ENCODE measurements at places on chromosomes 12 and 14.

DNA sequence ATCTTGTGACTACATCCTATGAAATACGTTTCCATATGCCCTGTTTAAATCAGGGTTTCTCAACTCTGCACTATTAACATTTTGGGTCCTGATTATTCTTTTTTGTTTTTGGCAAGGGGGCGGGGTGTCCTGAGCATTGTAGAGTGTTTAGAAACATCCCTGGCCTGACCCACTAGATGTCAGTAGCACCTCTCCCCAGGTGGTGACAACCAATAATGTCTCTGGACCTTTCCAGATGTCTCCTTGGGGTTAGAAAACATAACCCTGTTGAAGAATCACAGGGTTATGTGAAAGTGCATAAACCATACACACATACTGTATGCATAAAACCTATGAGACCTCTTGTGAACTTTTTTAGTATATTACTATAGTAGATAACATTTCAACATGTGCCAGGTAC is 1.4 kb downstream of the ACAD10 start:
- DNase-seq = no peak

DNA sequence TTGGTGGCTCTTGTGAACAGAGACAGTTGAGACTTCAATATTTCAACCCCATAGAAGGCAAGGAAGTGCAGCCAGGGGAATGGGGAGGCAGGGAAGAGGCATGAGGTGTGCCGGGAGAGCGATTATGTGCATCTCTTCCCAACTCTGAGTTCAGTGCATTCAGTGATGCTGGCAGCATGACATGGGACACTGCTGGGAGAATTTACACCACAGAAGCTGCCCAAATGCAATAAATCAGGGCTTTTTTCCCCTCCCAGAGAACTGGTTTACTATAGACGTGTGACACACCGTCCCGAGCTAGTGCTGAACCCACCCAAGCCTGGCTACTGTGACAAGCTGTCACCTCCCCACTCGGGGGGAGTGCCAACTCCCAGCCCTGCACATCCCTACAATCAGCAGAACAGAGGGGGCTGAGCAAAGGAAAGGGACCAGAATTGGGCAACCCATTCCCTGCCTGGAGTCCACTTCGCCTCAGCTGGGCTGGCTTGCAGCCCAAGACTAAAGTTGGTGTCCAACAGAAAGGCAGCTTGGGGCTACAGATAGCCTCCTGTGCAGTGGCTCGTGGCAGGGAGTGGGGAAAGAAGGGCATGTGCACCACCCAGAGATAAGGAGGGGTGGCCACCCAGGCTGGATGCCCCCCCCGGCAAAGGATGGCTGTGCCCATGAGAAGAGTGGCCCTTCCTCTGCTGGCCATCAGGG is 16.7 kb downstream of the AHSA1 start:
- no peak for DNase-seq

DNA sequence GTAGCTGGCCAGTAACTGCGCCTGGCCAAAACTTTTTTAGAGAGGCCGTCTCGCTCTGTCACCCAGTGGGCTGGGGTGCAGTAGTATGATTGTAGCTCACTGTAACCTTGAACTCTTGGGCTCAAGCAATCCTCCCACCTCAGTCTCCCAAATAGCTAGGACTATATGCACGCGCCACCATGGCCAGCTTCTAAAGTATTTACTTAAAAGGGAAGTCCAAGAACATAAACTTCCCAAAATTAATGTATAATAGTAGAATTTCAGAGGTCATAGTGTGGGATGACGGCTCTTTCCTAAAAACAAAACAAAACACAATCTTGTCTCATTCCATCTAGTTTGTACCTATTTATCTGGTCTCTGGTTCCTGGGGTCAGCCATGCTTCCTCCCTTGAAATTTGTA is 42.2 kb upstream of the FOS start:
- no peak for DNase-seq

- DNase-seq = no peak
Observed at GRCh38 chr12:48302161-48302911, 48.4 kb downstream of the ZNF641 start.

- no peak for DNase-seq
Observed at GRCh38 chr14:67820428-67820971, 921 bp downstream of the RAD51B start.

DNA sequence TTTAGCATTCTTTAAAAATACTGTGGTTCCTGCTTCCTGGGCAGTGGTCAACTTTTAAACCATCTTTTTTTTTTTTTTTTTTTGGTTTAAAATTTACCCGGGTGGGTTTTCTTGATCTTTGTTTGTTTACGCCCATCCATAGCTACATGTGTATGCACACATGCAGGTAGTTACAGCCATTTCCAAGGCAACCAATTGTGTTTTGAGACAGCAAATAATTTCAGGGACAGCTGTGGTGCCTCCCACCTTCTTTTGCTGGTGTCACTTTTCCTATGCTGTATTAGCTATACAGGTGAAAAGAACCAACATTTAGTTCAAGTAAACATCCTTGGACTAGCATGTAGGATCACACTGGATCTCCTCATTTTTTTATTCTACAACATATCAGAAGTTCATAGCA is 52.0 kb upstream of the PSMA6 start:
- DNase-seq = no peak

DNA sequence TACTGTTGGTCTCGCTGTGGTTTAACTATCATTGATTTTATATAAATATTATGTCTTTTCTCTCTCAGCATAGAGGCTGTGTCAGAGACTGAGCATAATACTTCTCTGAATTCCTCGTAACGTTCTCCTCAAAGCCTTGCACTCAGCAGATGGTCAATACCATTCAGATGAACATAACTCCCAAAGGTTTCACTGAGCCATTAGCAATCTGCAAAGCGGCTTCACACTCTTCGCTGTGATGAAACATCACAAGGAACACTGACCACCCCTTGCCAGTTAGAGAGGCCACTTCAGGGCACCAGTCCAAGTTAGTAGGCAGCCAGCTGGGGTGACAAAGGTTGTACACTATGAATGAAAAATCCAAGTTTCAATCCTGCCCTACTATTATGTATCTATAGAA is 30.1 kb upstream of the STON2 start:
- no peak for DNase-seq

GRCh38 chr12:107501681-107502080 is 183.9 kb upstream of the PWP1 start:
- no peak for DNase-seq

- no peak for DNase-seq
Observed at GRCh38 chr14:101134851-101135433, 231.4 kb upstream of the RTL1 start.

- no peak for DNase-seq
Observed at GRCh38 chr12:112950701-112951100, 12.4 kb downstream of the OAS3 start.

DNA sequence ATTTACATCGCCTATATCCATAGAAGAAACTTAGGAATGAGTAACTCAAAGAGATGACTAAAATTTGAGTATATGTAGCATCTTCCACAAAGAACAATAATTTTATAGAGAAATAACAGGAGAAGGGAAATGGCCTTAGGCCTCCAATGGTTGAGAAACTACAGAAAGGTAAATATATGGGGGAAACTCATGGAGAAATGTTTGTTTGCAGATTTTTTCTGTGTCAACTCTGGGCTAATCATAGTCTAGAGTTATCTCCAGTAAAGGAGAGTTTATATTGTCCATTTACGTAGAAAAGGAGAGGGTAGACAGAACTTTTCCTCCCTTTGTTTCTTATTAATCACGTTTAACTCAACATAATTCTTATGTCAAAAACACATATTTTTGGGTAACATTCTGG is 244.2 kb downstream of the GLT1D1 start:
- DNase-seq = no peak

- no peak for DNase-seq
Observed at GRCh38 chr14:63712123-63712522, 15.7 kb downstream of the SGPP1 start.

- DNase-seq = no peak
Observed at GRCh38 chr12:25840678-25841465, 117.6 kb upstream of the RASSF8 start.

DNA sequence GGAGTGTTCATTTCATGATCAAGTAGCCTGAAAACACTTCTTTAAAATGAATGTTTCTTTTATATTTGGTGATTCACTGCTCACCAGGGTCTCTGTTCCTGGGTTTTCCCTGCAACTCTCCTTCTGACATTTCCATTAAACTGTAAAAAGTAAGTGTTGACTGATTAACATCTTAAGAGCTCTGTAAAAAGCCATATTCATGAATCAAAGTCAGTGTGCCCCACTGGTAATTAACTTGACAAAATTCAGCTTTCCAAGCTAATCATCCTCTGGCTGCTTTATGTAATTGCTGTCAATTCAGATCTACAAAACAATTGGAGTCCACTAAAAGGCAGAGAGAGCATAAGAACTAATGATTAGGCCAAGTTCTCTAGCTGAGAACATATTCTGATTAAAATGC is 41.6 kb downstream of the CNTN1 start:
- DNase-seq = no peak

DNA sequence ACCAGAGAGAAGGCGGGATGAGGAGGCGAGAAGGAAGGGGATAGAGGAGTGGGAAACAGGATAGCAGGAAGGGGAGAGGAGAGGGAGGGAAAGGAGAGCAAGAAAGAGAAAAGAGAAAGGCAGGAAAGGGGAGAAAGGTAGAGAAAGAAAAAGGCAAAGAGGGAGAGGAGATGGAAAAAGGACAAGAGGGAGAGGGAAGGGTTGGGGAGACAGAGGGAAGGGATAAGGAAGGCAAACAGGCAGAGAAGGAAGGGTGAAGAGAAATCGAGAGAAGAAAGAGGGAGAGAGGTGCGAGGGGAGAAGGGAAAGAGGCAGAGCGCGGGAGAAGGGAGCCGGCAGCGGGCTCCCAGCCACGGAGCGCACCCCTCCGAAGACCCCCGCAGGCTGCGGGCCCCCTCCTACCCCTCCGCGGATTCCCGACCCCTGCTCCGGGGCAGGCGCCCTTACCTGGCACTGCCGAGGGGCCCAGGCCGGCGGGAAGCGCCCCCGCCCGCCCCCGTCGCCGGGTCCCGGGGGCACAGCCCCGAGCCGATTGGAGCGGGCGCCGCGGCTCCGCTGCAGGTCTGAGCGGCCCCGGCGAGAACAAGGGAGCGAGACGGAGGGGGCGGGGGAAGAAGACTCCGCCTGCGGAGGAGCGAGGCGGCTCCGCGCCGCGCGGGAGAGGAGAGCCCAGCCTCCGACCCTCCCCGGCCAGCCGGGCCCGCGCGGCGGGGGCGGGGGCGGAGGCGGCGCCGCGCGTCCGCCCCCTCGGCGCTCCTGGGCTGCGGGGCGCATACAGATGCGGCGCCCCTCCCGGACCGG is at the start of gene CDH24:
Gene CDH24 (minus strand): TSS at position 565 of the 801 bp plus-strand sequence. CDS start 1,787 bp downstream, outside the sequence.
- peak; percentile 49 for DNase-seq

- DNase-seq = no peak
Observed at GRCh38 chr12:115225845-115226244, 541.9 kb upstream of the TBX3 start.

All from stimulated activated CD4-positive, alpha-beta T cell treated with anti-CD3 and anti-CD28 coated beads, TNF-alpha, amount 100 ng/mL, for 1 hour (primary cell).